Ovary (tissue), 10 donors: ENCODE measurements at places on chromosomes 7 and 10.

GRCh38 chr7:40571796-40572195, 437.0 kb downstream of the SUGCT start:
- no peak overlapping the region for H3K27ac ChIP-seq
- no peak overlapping the region for H3K4me3 ChIP-seq
- H3K36me3 ChIP-seq, result no peaks in the 10 kb centered on the region
- no peaks in the 10 kb centered on the region for H3K27me3 ChIP-seq
- DNase-seq, result no peak
- H3K4me1 ChIP-seq, result peaks cover 3% of the 10 kb centered on the region

DNA sequence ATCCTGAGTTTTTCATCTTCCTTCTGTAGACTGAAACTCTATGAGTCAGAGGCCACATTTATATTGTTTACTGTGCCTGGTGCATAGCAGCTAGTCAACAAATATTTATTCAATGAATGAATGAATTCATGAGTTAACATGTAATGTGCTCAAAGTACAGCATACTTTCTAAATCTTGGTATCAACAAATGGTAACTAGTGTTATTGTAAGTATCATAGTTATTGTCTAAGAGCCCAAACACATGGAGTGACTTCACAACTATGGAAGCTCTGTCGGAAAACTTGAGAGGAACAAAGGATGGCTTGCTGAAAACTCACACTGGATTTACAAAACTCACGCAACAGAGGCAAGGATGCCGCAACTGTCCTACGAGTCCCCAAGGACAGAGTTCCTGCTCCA, 35.9 kb downstream of the DENND2A start:
- no peaks in the 10 kb centered on the region for H3K36me3 ChIP-seq
- H3K27ac ChIP-seq, result no peak overlapping the region
- no peak for DNase-seq
- H3K27me3 ChIP-seq, result no peaks in the 10 kb centered on the region

GRCh38 chr7:72123913-72124312, 288.2 kb downstream of the CALN1 start:
- no peak overlapping the region for H3K4me3 ChIP-seq
- no peaks in the 10 kb centered on the region for H3K27me3 ChIP-seq
- no peak overlapping the region for H3K27ac ChIP-seq
- no peak for DNase-seq
- no peaks in the 10 kb centered on the region for H3K36me3 ChIP-seq

DNA sequence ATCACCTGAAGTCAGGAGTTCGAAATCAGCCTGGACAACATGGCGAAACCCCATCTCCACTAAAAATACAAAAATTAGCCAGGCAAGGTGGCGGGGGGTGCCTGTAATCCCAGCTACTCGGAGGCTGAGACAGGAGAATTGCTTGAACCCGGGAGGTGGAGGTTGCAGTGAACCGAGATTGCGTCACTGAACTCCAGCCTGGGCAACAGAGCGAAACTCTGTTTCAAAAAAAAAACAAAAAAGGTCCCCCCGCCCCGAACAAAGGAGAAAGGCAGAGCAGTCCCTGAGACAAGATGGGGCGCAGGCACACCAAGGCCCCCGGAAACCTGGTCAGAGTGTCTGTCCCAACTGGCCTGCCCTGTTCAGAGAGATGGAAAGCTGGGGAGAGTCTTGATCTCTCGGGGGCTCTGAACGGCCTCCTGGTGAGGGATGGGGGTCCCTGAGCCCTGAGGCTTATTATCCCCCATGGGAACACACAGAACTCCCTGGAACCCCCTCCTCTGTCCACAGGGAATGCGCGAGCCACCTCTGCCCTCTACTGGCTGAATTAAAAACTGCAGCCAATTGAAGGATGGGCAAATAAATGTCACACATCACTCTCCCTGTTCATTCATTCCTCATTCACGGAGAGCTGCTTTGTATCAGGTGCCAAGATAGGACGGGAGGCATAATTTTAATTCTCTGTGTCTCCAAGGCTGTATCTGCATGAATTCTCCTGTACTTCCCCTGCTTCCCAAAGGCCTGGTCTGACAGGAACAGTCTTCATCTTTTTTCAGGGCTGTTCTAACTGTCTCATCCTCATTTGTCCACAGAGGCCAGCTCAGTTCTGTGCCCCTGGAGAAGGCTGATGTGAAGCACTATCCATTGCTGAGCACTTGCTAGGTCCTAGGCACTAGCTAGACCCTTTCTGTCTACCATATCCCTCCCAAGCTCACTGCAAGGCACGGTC, 28.9 kb downstream of the MAT1A start:
- H3K36me3 ChIP-seq, result no peaks in the 10 kb centered on the region
- no peak for DNase-seq
- H3K27me3 ChIP-seq, result no peaks in the 10 kb centered on the region

- H3K4me3 ChIP-seq, result no peak overlapping the region
- DNase-seq, result no peak
- no peaks in the 10 kb centered on the region for H3K27me3 ChIP-seq
- H3K27ac ChIP-seq, result no peak overlapping the region
- no peaks in the 10 kb centered on the region for H3K36me3 ChIP-seq
- H3K4me1 ChIP-seq, result no peaks in the 10 kb centered on the region
Observed at GRCh38 chr7:90654718-90655427, 58.8 kb downstream of the CDK14 start.

DNA sequence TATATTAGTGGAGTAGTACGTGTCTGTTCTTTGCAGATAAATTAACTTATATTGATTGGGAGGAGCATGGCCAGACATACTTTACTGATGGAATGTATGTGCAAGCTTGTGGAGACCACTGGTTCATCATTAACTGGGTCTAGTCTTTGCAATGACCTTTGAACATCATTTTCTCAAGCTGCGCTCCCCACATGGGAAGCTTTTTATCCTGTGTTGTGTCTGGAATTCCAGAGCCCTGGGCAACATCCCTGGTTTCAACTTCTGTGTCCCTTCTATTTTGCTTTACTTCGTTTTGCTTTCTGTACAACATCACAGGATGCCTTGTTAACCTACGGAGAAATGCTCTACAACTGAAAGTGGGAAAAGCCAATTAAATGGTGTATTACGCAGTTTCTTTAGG, 38.3 kb downstream of the MACROH2A2 start:
- no peak for DNase-seq
- no peak overlapping the region for H3K4me3 ChIP-seq
- no peaks in the 10 kb centered on the region for H3K4me1 ChIP-seq

DNA sequence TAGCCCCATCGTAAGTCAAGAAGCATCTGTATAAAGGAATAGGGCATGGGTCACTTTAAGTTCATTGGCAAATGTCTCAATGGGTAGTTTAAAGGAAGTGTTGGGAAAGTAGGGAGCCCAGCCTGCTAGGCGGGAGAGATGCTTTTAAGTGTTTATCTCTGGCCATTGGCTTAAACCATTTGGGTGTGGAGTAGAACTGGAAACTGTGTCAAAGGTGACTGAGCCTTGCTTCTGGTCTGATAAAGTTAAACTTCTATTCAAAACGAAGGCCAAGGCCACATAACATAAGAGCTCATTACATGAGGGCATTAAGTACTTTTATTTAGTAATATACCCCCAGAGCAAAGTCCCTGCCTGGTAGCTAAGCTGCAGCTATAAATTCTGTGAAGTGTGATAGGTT, 148.7 kb downstream of the SPAG6 start:
- H3K27ac ChIP-seq, result no peak overlapping the region
- no peaks in the 10 kb centered on the region for H3K36me3 ChIP-seq
- DNase-seq, result no peak
- H3K4me3 ChIP-seq, result no peak overlapping the region

- DNase-seq, result no peak
- no peaks in the 10 kb centered on the region for H3K36me3 ChIP-seq
- peaks cover 3% of the 10 kb centered on the region for H3K4me1 ChIP-seq
- H3K27me3 ChIP-seq, result no peaks in the 10 kb centered on the region
Observed at GRCh38 chr10:110576220-110576619, 8.7 kb downstream of the SMC3 start.

DNA sequence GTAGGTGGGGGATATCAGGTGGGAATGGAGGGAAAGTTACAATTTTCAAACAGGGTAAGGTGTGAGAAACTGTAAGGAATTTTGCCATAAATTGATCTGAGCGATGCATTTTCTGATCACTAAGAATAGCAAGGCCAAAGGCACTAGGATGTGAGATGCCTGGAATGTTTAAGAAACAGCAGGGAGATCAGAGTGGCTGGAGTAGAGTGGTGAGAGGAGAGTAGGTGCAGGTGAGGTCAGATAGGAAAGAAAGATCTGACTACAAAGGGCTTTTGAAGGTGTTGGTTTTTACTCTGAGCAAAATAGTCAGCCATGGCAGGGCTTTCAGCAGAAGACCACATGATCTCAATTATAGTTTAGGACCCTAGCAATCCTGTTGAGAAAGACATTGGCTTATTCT, 55.0 kb downstream of the HDAC9 start:
- DNase-seq, result no peak
- no peak overlapping the region for H3K27ac ChIP-seq
- no peak overlapping the region for H3K4me3 ChIP-seq
- H3K4me1 ChIP-seq, result no peaks in the 10 kb centered on the region

GRCh38 chr10:111747751-111748150, 435.8 kb downstream of the GPAM start:
- H3K36me3 ChIP-seq, result no peaks in the 10 kb centered on the region
- H3K27me3 ChIP-seq, result no peaks in the 10 kb centered on the region
- H3K4me1 ChIP-seq, result no peaks in the 10 kb centered on the region
- H3K4me3 ChIP-seq, result no peak overlapping the region
- no peak for DNase-seq

- H3K27me3 ChIP-seq, result no peaks in the 10 kb centered on the region
- H3K27ac ChIP-seq, result peak overlapping the region; percentile 70
- DNase-seq, result peak; percentile 88
Observed at GRCh38 chr7:101121991-101122932, 4.6 kb upstream of the SERPINE1 start.

DNA sequence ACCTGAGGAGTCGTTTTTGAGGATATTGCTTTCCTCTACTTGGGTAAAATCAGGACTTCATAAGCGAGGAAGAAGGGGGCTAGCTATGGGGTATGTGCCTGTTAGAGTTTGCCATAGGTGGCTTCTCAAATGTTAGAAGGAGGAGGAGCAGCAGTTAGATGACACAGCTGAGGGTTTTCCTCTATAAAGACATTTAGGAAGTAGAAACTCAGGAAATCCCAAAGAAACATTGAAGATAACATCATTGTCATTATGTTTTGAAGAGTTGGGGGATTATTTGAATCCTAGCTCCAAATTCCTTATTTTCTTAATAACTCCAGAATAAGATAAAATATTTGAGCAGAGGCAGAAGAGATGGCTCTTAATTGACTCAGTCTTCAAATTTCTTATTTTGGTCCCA, 58.9 kb upstream of the CC2D2B start:
- H3K36me3 ChIP-seq, result no peaks in the 10 kb centered on the region
- no peak for DNase-seq
- no peaks in the 10 kb centered on the region for H3K27me3 ChIP-seq
- H3K27ac ChIP-seq, result no peak overlapping the region
- H3K4me3 ChIP-seq, result no peak overlapping the region
- H3K4me1 ChIP-seq, result no peaks in the 10 kb centered on the region

GRCh38 chr7:129188372-129188891, at the start of gene SMO:
Gene SMO, plus strand, starts transcription at chr7:129188633. Its CDS starts 519 bp downstream, at chr7:129189152.
- peak within 1 kb of the TSS; percentile 88 for H3K4me3 ChIP-seq
- H3K27ac ChIP-seq, result peak within 1 kb of the TSS; percentile 78
- H3K36me3 ChIP-seq, result no peaks in the 10 kb centered on the region
- H3K27me3 ChIP-seq, result no peaks in the 10 kb centered on the region
- peak; percentile 80 for DNase-seq

DNA sequence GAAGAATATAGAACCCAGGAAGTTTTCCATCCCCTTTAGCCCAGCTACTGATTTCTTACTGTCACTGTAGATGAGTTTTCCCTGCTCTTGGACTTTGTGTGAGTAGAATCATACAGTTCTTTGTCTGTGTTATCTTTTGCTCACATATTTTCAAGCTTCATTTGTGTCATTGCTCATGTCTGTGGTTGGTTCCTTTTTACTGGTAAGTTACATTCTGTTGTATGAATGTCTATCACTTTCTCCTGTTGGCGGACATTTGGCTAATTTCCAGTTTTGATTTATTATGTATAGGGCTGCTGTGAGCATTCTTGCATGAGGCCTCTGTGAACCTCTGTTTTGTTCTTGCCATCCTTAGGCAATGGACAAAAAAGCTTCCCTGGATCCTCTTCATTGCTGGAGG, 5.3 kb downstream of the GLRX3 start:
- peaks cover 14% of the 10 kb centered on the region for H3K4me1 ChIP-seq
- no peak overlapping the region for H3K4me3 ChIP-seq
- H3K36me3 ChIP-seq, result no peaks in the 10 kb centered on the region
- H3K27me3 ChIP-seq, result no peaks in the 10 kb centered on the region
- no peak for DNase-seq

- H3K4me1 ChIP-seq, result no peaks in the 10 kb centered on the region
- H3K27ac ChIP-seq, result no peak overlapping the region
Observed at GRCh38 chr7:30093420-30093952, 41.3 kb upstream of the MTURN start.

DNA sequence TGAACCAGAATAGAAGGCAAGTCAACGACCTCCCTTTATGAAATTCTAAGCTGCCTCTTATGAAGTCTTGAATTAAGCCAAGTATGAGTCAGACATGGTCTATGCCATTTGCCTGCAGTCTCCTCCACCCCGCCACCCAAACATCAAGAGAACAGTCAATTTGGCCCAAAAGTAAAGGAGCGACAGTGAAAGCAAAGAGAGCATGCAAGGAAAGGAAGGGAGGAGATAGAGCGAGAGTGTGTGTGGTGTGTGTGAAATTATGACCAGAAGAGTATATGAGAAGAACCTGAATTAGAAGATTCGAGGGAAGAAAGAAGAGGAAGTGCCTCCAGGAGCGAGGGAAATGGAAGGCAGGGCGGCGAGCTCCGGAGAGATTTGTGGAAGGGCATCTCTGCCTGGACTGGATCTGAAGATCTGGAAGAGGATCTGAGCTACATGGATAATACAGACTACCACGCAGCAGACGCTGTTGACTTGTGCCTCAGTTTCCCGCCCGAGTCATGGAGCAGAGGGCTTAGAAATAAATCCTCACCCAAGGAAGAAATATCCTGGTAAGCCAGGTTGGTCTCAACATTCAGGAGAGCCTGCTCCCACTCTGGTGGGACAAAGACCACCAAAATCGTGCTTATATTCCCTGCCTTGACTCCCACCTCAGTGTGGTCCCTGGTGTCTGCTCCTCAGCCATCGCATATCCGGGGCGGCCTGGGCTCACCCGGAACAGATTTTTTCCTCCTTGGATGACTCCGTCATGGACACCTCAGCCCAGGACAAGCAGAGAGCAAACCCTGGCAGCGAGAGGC, 459 bp downstream of the ZDHHC6 start:
- H3K36me3 ChIP-seq, result no peaks in the 10 kb centered on the region
- no peak for DNase-seq
- H3K4me3 ChIP-seq, result peak overlapping the region; percentile 84
- peak overlapping the region; percentile 82 for H3K27ac ChIP-seq

DNA sequence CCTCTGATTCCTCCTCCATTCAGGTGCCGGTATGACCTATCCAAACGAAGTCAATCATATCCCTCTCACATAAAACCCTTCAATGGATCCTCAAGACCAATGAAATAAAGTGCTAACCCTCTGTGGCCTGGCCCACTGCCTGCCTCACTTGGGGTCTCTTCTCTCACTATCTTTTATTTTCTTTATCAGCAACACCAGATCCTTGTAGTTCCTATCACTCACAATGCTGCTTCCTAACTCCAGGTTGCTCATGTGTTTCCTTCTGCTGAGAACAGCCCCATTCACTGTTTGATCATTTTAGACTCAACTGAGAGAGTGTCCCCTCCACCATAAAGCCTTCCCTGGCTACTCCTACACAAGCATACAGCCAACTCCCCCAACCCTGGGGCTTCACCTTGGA, 180.6 kb downstream of the DOCK4 start:
- no peak for DNase-seq
- no peaks in the 10 kb centered on the region for H3K27me3 ChIP-seq
- H3K4me3 ChIP-seq, result no peak overlapping the region

- H3K4me3 ChIP-seq, result no peak overlapping the region
- no peaks in the 10 kb centered on the region for H3K4me1 ChIP-seq
- no peak overlapping the region for H3K27ac ChIP-seq
- no peak for DNase-seq
- H3K27me3 ChIP-seq, result no peaks in the 10 kb centered on the region
- no peaks in the 10 kb centered on the region for H3K36me3 ChIP-seq
Observed at GRCh38 chr10:22459496-22459895, 114.2 kb downstream of the SPAG6 start.
